ENCODE measurements at places on chromosomes 12 and 14.

- DNase-seq: no peak
These were observed 13.8 kb downstream of the RCOR1 start for GRCh38 chr14:102606296-102606695.

- no peak for DNase-seq
These were observed 492.0 kb downstream of the NELL2 start for GRCh38 chr12:44384136-44384535.

- peak; percentile 79 for DNase-seq
These were observed 12.0 kb upstream of the TRPV4 start for GRCh38 chr12:109844983-109845823.

DNA sequence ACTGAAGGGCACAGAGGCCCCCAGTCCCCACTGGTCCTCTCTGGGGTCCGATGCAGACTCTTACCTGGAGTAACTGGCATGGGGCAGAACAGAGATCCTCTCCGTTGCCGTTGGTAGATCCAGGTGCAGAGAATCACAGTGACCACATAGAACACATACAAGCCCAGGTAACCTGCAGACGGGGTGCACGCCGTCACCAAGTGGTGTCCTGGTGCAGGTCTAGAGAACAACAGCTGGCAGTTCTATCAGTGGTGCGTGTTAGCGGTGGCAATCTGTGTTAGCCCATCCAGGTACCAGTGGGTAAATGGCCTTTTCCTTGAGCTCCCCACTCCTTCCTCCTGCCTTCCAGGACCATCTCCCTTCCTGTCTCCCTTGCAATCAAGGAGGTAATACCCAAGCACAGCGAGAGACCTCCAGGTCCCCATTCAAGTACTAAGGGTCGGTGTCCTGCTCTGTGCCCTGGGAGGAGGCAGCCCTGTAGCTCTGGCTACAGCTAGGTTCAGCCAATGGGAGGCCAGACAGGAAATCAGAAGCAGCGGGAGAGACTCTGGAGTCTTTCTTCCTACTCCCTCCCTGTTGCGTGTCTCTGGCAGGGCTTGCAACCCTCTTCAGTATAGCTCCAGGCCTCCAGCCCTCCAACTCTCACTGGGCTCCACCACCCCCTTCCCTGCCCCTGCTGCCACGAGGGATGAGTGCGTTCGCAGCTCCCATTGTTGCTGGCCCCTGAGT, 15.8 kb downstream of the SLC8B1 start:
- DNase-seq: no peak

DNA sequence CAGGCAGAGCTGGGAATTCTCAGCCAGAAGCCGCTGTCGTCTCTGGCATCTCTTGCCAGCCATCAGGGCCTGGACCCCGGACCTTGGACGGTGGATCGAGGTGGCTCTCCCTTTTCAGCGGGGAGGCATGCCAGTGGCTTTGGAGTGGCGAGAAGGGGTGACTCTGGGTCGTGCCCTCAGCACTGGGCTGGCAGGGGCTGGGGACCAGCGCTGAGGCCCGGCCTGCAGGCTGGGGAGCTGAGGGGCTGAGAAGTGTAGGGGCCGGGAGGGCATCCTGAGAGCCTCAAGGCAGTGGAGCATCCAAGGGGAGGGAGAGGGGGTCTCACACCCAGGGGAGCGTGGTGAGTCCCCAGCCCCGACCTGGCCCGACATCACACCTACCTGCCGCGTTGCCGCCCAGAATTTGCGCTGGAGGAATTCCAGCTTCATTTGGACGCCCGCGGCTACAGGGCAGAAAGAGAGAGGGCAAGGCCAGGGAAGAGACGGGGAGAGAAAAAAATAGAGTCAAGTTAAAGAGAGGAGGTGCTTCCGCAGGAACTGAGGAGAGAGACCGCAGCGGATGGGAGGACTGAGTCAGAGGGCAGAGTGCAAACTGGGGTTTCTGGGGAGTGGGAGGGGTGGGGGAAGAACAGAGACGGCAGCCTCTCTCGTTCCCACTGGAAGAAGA, 9.0 kb upstream of the LRTM2 start:
- DNase-seq: peak; percentile 40
